ENCODE measurements at places on chromosomes 7 and 10.

- no peak for DNase-seq
These were observed 151.2 kb downstream of the TPST1 start for GRCh38 chr7:66356277-66356721.

- DNase-seq: no peak
These were observed 30.7 kb upstream of the TRIL start for GRCh38 chr7:28988810-28989209.

GRCh38 chr7:112105584-112106530, 100.3 kb downstream of the DOCK4 start:
- no peak for DNase-seq

GRCh38 chr7:73597978-73598782, 19.8 kb upstream of the TBL2 start:
- DNase-seq: no peak

DNA sequence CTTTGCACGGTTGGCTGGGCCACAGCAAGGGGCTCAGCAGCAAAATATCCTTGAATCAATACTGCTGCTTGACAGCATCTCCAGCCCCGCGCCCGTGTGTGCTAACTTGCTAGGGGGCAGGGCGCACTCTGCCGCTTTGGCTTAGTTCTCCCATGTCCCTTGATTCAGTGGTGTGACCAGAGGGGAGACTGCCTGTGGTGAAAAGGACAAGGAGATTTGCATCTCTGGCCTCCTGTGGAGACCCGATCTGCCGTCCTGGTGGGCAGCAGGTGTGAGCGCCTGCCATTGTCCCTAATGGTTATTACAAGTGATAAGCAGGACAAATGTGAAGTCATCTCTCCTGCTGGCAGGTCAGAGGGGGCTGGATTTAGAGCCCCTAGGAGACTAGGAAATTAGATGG, 500.2 kb upstream of the GALNT17 start:
- DNase-seq: no peak

- DNase-seq: no peak
These were observed 2.9 kb upstream of the TARP start for GRCh38 chr7:38276096-38276877.

- no peak for DNase-seq
These were observed 35.4 kb downstream of the CCDC3 start for GRCh38 chr10:12966067-12966466.

GRCh38 chr10:89064748-89065147, 74.2 kb downstream of the FAS start:
- DNase-seq: no peak

DNA sequence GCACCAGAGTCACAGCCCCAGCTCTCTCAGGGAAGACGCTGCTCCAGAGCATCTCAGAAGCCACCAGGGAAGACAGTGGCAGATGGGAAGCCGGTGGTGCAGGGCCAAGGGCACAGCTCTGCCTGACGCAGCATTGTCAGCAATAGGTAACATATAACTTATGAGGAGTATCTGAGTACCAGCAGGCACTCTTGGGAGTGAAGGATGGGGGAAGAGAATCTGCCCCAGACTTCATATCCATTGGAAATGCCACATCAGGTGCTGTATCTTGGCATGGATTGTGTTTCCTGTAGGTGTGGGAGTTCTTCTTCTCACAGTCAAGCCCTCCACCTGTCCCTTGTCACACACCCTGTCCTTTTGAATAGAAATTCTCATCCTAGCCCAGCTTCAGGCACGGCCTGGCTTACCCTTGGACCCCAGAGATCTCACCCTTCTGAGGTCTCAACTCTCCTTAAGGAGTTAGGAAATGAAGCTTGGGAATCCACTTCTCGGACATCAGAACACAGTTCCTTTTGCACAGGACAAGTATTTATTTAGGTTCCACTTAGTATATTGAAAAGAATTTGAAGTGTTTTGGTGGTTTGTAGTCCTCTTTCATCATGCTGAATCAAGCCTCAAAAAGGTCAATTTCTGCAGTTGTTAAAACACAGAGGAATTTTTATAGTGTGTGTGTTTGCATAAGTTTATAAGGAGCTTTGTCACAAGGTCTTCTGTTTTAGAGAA, 9.9 kb downstream of the EPDR1 start:
- no peak for DNase-seq

DNA sequence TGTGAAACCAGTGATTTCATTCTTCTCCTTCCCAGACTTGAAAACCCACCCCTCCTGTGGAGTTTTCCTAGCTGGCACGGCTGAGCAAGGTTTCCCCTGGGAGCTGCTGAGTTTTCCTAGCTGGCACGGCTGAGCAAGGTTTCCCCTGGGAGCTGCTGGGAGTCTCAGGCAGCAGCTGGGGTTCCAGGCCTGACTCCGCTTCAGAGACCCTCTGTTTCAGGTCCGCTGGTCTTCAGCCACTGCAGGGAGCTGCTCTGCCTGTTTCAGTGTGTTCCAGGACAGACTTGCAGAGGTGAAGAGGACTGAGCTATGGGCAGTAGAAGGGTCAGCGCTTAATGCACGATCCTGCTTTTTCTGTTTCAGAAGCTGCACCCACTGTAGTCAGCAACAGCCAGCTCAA, 104.9 kb downstream of the XRCC2 start:
- no peak for DNase-seq

DNA sequence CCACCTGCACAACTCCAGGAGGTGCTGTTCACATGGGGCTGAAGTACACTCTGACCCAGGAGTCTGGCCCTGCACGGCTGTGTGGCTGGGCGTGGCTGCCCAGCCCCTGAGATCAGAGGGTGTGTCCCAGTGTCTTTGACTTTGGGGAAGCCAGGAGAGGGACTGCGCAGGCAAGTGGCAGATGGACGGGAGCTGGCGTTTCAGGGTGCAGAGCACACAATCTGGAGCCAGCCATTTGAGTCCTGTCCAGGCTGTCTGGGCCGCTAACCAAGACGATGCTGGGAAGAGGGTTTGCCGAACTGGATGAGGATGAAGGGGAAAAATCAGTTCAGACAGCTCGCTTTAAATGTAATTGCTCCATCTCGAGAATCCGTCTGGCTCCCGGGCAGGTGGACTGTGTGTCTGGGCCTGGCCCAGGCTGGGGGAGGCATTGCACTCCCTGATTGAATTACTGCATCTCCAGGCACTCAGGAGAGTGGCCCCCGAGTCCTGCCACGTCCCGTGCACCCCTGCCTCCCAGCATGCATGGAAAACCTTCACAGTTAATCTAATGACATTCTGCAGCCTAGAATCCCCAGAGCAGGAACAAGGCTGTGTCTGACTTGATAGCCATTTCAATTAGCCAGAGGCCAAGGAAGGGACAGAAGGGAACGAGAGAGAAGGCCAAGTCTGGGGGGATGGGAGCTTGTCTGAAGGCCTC, 120.8 kb upstream of the NANOS1 start:
- no peak for DNase-seq

DNA sequence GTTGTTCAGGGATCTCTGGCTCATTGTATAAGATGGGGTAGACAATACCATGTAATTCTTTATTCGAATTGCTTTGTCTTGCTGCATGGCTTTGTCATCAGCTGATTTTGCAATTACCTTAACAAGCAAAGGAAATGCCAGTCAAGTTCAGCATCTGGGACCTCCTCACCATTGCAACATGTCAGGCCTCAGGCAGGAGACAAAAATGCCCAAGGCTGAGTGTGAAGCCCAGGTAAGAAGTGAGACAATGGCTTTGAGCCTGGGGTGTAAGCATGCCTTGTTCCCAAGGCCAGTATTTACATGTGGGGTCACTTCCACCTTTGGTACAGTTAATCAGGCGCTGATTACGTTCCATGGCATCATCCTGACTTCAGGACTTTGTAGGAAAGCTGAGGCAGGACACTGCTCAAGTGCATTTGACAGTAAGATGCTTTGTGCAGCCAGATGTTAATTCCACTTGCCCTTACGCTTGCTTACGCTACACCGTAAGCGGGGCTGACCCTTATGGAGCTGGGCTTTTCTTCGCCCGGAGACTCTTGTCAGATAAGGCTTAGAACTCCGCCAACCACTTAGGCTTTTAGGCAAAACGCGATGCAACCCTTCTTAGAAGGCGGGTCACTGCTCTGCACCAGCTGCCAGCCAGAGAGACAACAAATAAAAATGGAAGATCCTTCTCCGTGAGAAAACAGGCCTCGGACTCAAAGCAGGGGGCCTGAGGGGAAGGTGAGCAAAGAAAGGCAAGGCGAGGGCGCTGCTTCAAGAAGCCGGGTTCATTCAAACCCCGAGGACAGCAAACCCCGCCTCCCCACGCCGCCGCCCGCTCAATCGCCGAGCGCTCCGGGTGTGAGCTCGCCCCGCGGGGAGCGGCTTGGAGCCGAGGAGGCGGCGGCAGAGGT, 1.3 kb upstream of the SP4 start:
- peak; percentile 7 for DNase-seq

- DNase-seq: no peak
These were observed 15.7 kb downstream of the DNAJB6 start for GRCh38 chr7:157352516-157352915.

GRCh38 chr7:101377189-101377736, 14.6 kb downstream of the COL26A1 start:
- DNase-seq: no peak

DNA sequence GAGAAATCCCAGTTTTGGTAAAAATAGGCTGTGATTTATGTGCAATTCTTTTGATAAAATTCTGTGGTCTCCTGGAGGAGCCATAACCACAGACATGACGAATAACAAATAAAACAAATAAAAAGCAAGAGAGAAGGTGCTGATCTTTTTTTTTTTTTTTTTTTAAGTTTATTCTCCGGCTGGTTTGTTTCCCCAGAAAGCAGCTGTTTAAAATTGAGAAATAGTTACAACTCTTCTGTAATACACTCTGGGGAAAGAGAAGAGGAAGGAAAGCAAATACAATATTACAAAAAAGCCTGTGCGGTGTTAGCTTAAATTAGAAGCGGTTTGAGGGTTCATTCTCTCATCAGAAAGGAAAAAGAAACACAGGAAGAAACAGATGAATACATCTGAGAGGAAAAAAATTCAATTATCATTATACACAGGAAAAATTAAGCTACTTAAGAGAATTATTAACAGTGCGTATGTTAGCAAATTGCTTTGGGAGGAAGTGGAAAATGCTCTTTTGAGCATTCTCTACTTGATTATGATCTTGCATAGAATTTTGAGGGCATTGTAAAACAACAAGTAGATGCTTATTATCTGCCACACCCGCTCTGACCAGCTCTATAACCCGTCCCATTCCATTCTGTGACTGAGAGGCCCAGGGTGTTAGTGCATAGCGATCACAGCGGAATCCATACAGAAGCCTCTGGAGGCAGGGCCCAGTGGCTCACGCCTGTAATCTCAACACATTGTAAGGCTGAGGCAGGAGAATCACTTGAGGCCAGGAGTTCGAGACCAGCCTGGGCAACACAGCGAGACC, 40.6 kb upstream of the WAC start:
- no peak for DNase-seq

DNA sequence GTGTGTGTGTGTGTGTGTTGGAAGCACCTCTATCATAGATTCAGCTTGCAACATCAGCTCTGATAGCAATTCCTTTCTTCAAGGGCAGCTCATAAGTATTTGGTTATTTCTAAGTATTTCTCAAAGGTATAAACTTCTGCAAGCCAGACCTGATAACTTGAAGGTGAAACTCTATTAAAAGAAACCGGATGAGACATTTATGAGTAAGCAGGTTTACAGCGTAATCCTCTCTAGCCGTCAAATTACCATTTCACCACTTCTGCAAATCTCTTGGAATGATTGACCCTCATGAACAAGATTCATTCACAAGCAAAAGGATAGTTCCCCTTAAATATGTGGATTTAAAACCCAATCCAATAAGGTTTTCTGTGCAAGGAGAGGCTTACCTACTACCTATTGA, 23.1 kb downstream of the PDE1C start:
- DNase-seq: peak; percentile 51

DNA sequence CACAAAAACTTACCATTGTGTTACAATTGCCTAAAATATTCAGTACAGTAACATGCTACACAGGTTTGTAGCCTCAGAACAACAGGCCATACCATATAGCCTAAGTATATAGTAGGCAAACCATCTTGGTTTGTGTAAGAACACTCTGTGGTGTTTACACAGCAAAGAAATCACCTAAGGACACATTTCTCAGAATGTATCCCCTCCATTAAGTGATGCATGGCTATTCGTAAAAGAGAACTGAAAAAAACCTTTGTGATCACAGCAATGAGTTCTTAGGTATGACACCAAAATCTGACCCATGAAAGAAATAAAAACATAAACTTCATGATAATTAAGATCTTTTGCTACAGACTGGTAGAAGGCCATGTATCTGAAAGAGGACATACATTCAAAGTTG, 121.5 kb downstream of the JMJD1C start:
- no peak for DNase-seq

GRCh38 chr10:63727636-63728035, 206.4 kb downstream of the REEP3 start:
- DNase-seq: no peak

DNA sequence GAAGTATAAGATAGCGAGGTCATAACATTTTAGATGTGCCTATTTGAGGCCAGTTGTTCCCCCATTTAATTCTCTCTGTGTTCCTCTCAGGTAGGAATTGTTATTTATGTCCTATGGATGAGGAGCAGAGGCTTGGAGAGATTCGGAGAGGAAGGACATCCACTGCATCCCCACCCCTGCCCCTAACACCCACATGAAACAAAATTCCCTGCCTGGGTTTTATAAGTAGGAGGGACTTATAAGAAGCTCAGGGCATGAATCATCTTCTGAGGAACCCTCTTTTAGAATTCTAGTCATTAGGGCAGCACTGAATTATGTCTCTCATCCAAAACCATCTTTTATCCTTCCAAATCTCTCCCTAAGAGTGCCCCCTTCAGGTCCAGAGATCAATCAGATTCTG, 5.0 kb downstream of the CHAT start:
- DNase-seq: no peak

DNA sequence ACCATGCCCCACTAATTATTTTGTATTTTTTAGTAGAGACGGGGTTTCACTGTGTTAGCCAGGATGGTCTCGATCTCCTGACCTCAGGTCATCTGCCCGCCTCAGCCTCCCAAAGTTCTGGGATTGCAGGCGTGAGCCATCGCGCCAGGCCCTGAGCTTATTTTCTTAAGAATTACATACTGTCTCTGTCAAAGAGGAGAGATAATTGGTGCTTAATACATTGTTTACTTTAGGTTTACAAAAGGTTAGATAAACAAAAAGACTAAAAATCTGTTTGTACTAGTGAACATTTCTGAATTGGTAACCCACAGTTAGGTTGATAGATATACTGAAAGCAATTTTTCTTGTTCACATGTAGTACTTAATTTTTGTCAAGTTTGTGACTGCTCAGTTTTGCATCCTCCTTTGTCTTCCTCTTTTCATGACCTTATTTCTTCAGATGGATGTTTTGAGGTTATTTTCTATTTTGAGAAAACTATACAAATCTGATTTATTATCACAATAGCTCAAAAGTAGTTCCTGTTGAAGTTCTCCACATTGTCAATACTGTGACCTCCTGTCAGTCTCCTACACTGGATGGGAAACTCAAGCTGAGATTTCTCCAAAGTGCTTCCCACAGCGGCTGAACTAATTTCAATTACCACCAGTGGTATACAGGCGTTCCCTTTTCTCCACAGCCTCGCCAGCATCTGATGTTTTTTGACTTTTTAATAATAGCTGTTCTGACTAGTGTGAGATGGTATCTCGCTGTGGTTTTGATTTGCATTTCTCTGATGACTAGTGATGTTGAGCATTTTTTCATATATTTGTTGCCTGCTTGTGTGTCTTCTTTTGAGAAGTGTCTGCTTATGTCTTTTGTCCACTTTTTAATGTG, 22.5 kb downstream of the HHEX start:
- no peak for DNase-seq

GRCh38 chr7:157577796-157578339, 241.1 kb downstream of the DNAJB6 start:
- DNase-seq: no peak

All from A549 (cell line).